ENCODE measurements at places on chromosomes 11 and 22. TPM values are rescaled to one million over a fixed set of nuclear protein-coding genes. Genes with fewer than 3 reads are reported as not detected.
A peak's percentile ranks its signal among the peaks of the same experiment; 100 is the strongest.

- no peak for DNase-seq
Measured at GRCh38 chr11:123091506-123091905, 29.6 kb upstream of the HSPA8 start.

GRCh38 chr22:25839755-25840154 is 97.8 kb downstream of the MYO18B start:
- DNase-seq = no peak

GRCh38 chr11:119371778-119372182 is 9.7 kb downstream of the USP2 start:
- peak; percentile 62 for DNase-seq

DNA sequence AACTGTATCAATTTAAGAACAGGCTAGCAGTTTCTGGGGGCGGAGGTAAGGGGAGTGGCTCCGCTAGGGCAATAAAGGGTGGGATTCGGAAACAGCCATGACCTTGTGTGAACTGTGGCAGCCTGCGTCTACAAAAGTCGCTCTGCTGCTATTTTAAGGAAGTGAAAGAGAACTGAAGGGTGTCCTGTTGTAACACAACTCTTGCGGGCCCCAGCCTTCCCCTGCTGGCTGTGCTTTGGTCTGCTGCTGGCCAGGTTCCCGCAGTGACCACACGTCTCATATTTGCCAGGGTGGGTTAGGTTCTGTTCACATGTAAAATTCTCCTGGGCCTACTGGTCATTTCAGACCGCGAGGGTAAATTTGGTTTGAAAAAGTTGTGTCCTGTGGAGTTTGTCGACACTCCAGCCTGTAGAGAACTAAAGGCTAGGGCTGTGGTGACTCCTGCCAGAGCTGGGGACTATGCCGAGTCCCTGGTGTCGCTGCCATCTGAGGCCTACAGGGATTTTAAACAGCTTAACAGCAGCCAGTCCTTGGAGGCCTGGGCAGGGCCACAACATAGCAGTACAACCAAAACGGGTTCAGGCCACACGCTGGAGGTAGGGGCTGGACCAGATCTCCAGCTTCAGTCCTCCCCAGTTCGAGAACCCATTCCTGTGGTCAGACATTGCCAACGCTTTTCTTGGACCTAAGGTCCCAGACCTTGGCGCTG is 1.1 kb upstream of the PPFIBP2 start:
- DNase-seq = peak; percentile 74

- DNase-seq = no peak
Measured at GRCh38 chr11:59818572-59818971, 8.0 kb upstream of the MRPL16 start.

The MFRP gene
- not detected for total RNA-seq

The CHST1 gene
- 4.1 TPM for total RNA-seq

Data from adrenal gland (tissue), 19 donors.